Activated CD8-positive, alpha-beta memory T cell treated with anti-CD3 and anti-CD28 coated beads for 1 hour (primary cell): ENCODE measurements at places on chromosomes 5 and 9.

DNA sequence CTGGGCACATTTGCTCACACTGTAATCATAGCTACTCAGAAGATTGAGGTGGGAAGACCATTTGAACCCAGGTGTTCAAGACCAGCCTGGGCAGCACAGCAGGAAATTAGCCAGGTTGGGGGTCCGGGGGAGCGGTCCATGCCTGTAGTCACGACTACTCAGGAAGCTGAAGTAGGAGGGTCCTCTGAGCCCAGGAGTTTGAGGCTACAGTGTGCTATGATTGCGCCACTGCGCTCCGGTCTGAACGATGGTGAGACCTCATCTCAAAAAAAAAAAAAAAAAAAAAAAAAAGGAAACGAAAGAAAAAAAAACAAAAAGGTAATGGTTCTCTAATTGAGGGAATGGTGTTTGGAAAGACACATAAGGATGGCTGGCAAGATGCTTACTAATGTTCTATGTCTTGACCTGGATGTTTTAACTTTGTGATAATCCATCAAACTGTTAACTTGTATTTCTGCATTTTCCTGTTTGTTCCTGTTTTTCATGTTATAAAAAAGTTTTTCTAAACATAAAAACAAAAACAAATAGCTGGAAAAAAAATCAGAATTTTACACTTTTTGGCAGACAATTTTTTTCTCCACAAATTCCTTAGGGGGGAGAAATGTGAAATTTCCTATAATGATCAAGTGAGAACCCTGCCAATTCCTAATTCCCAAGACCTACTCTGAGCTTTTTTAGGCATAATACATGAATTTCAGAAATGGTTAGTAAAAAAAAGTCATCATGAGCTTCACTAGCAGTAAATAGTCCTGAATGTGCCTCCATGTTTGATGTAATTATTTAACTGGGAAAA, 96.9 kb downstream of the DENND1A start:
- DNase-seq = no peak

GRCh38 chr5:137837491-137838394, 29.9 kb upstream of the MYOT start:
- no peak for DNase-seq

DNA sequence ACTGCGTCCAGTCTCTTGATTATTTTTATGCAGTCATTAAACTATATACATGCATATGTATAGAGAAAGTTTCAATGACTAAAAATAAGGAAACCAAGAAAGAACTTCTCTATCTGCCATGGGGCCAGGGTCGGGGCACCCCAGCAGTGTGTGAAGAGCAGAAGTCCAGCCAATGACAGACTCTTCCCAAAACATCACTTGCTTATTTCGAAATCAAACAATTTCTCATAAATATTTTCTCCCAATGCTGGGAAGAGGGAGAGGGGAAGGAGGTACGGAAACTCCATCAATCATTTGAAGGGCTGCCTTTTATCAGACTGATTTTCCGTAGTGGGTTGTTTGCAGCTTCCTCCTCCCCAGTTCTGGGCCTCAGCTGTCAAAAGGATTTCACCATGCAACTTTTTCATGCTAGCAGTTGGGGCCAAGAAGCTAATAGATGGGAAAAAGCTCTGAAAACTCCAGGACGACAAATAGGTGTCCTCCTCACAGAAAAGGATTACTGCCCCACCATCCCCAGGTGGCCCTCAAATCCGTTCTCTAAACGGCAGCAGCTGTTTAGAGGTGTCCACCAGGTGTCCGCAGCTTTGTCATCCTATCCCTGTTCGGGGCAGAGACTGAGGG, 617 bp upstream of the FPGS start:
- no peak for DNase-seq

GRCh38 chr5:157109744-157110143, 900 bp upstream of the HAVCR2 start:
- DNase-seq = no peak

GRCh38 chr9:5587024-5587423, 41.9 kb upstream of the RIC1 start:
- DNase-seq = no peak
